ENCODE measurements at places on chromosomes 5 and 9. TPM values are rescaled to one million over a fixed set of nuclear protein-coding genes. Genes with fewer than 3 reads are reported as not detected.

Gene FIBCD1
- not detected for total RNA-seq

Gene PSMD5
- total RNA-seq: 33.5 TPM

Gene SLC25A2
- total RNA-seq: 1.1 TPM

Gene PCDHGA4
- 0.63 TPM for total RNA-seq

Gene CRB2
- total RNA-seq: not detected

Gene TLR4
- 3.5 TPM for total RNA-seq

Gene BTF3
- 758 TPM for total RNA-seq

Gene C9orf50
- total RNA-seq: not detected

Gene PCDHGB2
- 0.38 TPM for total RNA-seq

Gene GRIA1
- not detected for total RNA-seq

Gene OCLN
- total RNA-seq: 6.6 TPM

Gene DNAI1
- not detected for total RNA-seq

Gene TAF1L
- 0.05 TPM for total RNA-seq

Gene DRD1
- total RNA-seq: not detected
